ENCODE measurements at places on chromosomes 13 and 19. TPM values are rescaled to one million over a fixed set of nuclear protein-coding genes. Genes with fewer than 3 reads are reported as not detected.

- H3K36me3 ChIP-seq: no peaks in the 10 kb centered on the region
- no peak overlapping the region for H3K4me3 ChIP-seq
- no peaks in the 10 kb centered on the region for H3K27me3 ChIP-seq
- H3K4me1 ChIP-seq: peaks cover 12% of the 10 kb centered on the region
- peak; percentile 64 for DNase-seq
Observed at GRCh38 chr13:75372517-75372916, 109.5 kb downstream of the TBC1D4 start.

GRCh38 chr19:44645407-44646048 is 1.8 kb downstream of the PVR start:
- no peak for DNase-seq
- no peak overlapping the region for H3K27ac ChIP-seq
- no peaks in the 10 kb centered on the region for H3K27me3 ChIP-seq
- H3K36me3 ChIP-seq: peaks cover 21% of the 10 kb centered on the region
- H3K4me1 ChIP-seq: peaks cover 33% of the 10 kb centered on the region
- peak overlapping the region; percentile 51 for H3K4me3 ChIP-seq

GRCh38 chr19:45947926-45948325 is 25.7 kb downstream of the NOVA2 start:
- H3K36me3 ChIP-seq: no peaks in the 10 kb centered on the region
- DNase-seq: peak; percentile 30
- H3K27ac ChIP-seq: no peak overlapping the region
- H3K27me3 ChIP-seq: no peaks in the 10 kb centered on the region
- no peak overlapping the region for H3K4me3 ChIP-seq

DNA sequence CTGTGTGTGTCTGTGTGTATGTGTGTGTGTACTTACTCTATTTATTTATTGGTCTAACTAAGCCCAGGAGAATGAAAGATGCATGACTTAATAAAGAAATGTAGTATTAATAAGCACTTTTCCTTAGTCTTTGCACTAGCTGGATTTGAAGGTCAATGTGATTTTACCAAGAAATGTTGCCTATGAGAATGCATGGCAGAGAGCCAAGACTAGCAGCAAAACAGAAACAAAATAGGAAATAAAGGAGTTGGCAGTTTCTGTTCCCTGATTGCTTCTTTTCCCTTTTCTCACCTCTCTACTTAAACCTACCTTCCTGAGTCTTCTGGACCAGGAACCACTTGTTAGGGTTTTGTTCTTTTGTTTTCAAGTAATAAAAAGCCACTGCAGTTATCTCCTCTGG is 286.1 kb downstream of the KCTD12 start:
- no peaks in the 10 kb centered on the region for H3K36me3 ChIP-seq
- H3K4me1 ChIP-seq: no peaks in the 10 kb centered on the region
- H3K27ac ChIP-seq: no peak overlapping the region

DNA sequence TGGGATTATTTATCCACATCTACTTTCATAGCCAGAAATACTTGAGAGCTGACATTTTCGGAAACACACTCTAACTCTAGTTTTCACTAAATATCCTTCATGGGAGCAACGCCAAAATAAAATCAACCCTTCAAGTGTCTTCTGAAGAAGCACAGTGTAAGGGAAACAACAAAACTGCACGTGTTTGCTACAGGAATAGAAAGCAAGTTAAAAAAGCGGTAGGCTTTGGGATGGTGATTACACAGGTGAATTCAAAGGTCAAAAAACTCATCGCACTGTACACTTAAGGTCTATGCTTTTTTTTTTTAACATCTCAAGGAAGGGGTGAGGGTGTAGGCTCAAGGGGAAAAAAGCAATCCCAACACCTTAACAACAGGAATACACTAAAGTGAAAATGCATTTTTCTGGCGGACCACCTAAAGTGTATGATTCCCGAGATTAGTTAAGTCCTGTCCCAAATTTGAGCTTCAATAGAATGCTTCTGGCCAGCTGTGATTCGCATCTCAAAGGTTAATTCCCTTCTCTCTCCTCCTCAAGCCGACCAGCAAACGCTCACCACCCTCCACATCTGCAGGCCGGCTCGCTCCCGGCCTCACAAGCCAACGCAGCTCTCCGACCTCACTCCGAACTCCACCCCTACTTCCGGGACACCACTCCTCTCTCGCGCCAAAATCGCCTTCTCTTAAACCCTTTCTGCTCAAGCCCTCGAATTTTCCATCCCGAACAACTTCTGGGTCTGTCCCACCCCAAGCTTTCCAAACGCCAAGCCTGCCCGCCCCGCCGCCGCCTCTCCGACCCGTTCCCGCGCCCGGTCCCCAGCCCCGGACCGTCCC is 1.1 kb downstream of the ARGLU1 start:
- H3K4me1 ChIP-seq: peaks cover 20% of the 10 kb centered on the region
- H3K4me3 ChIP-seq: peak overlapping the region; percentile 80
- H3K27ac ChIP-seq: peak overlapping the region; percentile 50
- peak; percentile 45 for DNase-seq
- no peaks in the 10 kb centered on the region for H3K36me3 ChIP-seq

FGF22 gene
- total RNA-seq: 1.3 TPM

DNAJC15 gene
- 12.5 TPM for total RNA-seq

ZNF66 gene
- total RNA-seq: 0.44 TPM

RFXAP gene
- total RNA-seq: 1.2 TPM

DNA sequence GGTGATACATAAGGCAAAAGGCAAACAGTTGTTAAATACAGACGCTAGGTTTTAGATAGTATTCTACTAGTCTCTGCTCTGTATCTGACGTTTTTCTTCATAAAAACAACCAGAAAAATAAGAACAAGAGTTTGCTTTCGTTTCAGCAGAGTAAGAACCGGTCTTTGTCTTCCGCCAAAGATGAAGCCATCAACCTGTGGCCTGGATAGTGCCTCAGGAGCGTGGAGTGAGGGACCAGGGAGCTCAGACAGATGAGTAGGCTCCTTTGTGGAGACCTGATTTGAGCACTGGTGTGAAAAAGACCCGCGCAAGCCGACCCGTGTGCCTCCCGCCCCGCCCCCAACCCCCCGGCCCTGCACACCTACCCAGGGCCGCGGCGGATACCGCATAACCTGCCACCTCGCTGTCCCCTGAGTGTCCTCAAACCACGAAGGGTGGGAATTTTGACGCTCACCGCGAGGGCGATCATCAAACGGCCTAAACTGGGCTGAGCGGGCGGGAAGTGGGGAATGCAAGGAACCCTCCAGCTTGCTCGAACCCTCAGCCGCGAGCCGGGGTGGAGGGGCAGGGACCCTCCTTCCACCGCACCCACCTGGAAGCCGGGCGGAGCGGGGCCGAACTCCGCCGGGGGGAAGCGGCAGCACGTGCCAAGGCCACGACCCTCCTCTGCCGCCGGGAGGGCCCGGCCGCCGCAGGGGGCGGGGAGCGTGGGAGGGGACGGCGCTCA is 866 bp upstream of the LMO7 start:
- no peaks in the 10 kb centered on the region for H3K27me3 ChIP-seq
- H3K4me1 ChIP-seq: peaks cover 13% of the 10 kb centered on the region
- no peaks in the 10 kb centered on the region for H3K36me3 ChIP-seq
- DNase-seq: no peak
- no peak overlapping the region for H3K27ac ChIP-seq

CNFN gene
- 4.1 TPM for total RNA-seq

DNA sequence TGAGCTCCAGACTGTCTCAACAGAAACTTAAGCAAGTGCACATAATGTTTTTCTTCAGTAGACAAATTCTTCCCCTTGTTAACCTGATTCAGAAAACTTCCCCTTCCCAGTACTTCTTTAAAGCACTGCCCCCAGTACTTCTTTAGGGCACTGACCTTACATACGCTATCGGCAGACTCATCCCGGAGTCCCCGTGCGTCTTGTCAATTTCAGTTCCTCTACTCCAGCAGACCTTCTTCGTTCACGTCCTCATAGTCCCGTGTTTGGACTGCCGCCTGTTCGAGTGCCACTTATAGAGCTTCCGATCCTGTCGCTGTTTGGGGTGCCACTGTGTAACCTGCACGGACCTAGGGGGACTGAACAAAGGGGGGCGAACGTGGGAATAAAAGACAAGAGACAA is 29.0 kb downstream of the ZNF627 start:
- H3K27me3 ChIP-seq: no peaks in the 10 kb centered on the region
- H3K4me1 ChIP-seq: peaks cover 28% of the 10 kb centered on the region
- H3K4me3 ChIP-seq: no peak overlapping the region
- no peak for DNase-seq
- H3K36me3 ChIP-seq: peaks cover under 1% of the 10 kb centered on the region

DNA sequence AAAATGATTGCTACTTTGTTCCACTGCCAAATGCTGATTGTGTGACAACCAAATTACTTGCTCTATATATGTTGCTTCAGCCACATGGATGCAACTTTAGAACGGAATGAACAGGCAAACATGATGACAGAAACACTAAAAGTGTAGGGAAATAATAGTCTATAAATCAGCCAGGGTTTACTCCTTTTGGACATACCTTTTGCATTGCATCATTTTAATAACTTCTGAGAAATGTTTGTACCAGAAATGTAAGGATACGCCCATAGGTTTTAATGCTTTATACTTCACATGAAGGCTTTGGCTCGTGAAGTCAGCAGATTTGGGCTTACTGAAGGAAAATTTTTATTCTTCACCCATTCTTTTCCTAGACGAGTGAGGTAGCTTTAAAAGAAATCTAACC is 141.0 kb downstream of the POSTN start:
- no peak overlapping the region for H3K4me3 ChIP-seq
- H3K27me3 ChIP-seq: no peaks in the 10 kb centered on the region
- peak; percentile 34 for DNase-seq
- H3K27ac ChIP-seq: no peak overlapping the region
